GM23338 (cell line): ENCODE measurements at places on chromosomes 5 and 9.

DNA sequence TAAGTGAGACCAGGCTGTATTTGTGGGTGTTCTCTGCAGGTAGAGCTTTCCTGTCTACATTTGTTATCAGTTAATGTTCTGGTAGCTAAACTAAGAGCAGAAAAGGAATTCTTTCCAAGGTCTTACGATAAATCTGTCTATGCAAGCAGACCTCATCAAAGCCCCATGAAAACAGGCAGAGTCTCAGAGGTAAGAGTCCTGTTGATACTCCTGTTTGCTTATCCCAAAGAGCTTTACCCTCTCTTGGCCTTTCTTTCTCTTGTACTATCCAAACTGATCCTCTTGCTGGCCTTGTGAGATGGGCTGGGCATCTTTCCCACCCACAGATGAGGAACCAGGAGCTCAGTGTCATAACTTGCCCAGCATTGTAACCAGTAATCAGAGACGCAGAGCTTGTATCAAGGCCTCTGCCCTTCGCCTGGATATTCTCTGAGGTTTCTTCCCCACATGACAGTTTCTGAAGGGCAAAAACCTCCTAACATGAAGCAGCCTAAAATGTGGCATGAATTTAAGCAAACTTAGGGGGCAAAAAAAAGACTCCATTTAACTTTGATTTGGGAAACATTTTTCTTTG, 33.5 kb downstream of the PRKACG start:
- no peak for DNase-seq

GRCh38 chr5:76500633-76501393, 97.7 kb downstream of the IQGAP2 start:
- no peak for DNase-seq

DNA sequence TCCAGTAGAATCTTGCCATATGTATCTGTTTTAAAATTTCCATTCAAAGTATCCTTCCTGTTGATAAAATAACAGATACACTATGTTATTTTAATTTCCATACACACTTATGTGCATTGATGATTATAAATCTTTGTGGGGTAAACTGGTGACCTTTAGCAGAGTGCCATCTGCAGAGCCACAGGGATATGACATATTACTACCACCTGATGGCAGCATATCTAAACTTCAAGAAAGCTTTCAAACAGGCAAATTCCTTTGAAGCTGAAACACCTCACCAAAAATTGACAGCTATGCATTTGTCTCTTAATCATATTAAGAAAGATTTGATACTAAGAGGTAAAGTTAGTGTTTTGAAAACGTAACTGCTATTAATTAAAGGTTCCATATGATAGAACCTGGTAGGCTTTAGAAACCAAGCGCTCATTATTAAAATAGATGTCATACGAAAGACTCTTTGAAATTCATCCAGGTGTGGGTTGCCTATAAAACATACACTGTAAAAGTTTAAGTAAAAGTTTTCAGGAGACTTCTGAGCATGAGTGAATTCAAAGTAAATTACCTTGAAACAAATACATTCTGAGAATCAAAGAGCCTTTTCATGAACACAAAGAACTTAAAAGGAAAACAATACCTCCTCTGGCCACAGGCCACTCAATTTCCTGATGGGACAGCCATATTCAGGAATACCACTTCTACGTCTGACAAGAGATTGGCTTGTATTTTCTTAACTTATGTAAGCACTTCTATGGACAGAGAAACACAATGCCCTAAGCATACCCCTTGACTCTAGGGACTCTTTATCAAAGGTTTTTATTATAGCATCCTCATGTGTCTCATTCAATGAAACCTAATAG, 93.3 kb downstream of the KIAA0825 start:
- peak; percentile 75 for DNase-seq

GRCh38 chr5:150469718-150470469, 20.4 kb upstream of the RPS14 start:
- no peak for DNase-seq

DNA sequence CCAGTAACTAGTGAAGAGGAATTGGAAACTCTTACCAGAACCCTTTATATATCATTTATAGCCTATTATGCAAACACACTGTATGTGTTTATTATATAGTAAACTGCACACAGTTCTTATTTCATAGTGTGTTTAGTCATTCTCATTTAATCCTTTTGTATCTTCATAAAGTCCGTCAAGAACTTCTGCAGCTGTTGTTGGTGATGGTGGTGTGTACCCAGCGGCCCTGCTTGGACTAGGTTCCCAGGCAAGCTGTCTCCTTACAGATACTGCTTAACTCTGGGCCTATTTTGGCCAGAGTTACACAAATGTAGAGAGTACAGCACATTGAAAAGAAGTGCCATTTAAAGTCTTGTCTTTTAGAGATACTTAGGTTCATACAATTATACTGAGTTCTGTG, 231.9 kb downstream of the NDUFS4 start:
- DNase-seq, result no peak

- DNase-seq, result no peak
Measured at GRCh38 chr5:60972231-60972630, 27.2 kb downstream of the NDUFAF2 start.

DNA sequence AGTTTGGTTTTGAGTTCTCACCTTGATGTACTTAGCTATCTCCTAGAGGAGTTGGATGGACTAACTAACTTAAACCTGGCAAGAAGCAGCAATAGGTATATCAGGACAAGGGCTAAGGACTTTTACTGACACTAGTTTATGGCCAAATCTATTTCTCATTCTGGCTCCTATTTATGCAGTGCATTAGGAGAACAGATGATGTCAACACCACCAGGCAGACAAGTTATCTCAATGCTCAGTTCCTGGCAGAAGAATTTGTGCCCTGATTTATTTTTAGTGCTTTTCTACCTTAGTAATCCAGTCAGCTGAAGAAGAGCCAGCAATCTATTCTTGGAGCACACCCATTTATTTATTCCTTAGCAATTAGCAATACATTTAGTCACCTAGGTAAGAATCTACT, 30.7 kb upstream of the MYOT start:
- no peak for DNase-seq

- no peak for DNase-seq
Measured at GRCh38 chr5:28914297-28914696, 1875.9 kb upstream of the CDH9 start.

- no peak for DNase-seq
Measured at GRCh38 chr9:129559506-129559881, 61.4 kb downstream of the C9orf50 start.

GRCh38 chr5:32713770-32714381, 2.8 kb downstream of the NPR3 start:
- peak; percentile 90 for DNase-seq

GRCh38 chr5:135337064-135337463, 62.0 kb downstream of the MACROH2A1 start:
- DNase-seq, result no peak

GRCh38 chr5:74974451-74975091, 77.8 kb downstream of the GCNT4 start:
- DNase-seq, result no peak

GRCh38 chr9:35510754-35511428, 21.0 kb downstream of the RUSC2 start:
- DNase-seq, result no peak

GRCh38 chr5:134100283-134101091, 14.0 kb upstream of the TCF7 start:
- DNase-seq, result peak; percentile 60

DNA sequence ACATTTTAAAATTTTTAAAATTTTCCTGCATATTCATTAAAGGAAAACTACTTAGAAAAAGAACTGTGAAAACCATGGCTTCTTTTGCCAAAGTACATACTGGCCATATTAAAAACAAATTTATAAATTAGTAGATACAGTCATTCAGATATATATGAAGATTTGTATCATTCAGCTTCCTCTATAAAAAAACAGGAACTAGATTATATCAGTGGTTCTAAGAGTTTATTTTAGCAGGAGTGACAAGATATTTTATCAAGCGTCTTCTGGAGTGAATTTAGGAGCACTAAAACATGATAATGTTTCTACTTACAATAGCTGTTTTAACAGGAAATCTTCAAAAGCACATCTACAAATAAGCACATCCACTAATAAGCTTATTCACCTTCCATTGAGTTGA, 171.4 kb downstream of the RAPGEF6 start:
- DNase-seq, result no peak

DNA sequence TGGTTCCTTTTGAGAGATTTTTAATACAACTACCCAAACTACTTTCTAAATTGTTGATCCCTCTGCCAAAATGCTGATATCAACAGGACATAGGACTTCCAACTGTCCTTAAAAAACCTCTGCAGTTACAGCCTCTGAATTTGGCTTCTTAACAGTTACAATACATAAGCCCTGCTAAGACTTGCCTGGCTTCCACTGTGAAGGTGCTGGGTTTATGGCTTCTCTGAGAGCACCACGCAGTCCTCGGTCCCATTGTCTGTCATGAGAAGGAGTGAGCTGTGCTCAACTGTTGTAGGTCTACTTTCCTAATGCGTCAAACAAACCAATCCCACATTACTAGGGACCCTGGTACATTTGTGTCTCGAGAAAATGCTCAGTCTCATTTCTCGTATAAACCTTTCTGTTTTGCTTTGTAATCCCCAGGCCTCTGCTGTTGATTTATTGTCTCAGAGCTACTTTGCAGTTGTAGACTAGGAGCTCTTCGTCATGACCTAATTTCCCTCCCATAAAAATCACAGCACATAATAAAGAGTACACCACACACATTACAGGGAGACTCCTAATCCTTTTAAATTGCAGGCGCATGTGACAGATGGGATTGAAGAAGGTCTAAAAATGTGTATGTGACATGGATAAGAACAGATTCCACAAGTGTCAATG, 274.9 kb downstream of the NR3C1 start:
- DNase-seq, result no peak

GRCh38 chr5:112711436-112711835, 26.2 kb upstream of the APC start:
- peak; percentile 5 for DNase-seq

- DNase-seq, result peak; percentile 83
Measured at GRCh38 chr9:107158321-107158720, 124.8 kb upstream of the RAD23B start.

GRCh38 chr5:68375540-68375939, 160.0 kb downstream of the PIK3R1 start:
- no peak for DNase-seq

GRCh38 chr5:58810086-58810485, 227.2 kb downstream of the RAB3C start:
- no peak for DNase-seq

DNA sequence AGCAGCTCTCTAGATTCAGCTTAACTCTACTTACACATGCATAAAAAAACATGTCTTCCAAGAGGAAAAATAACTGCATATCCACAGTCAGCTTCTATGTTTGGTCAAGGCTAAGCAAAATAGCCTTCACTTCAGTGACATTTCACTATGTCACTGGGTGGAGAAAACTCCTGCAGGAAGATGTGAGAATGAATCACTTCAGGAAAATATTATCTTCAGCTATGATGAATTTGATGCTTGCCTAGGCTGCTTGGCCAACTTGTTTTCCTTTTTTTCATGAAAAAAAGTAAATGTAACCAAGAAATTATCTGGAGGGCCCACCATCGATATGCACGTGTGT, 143.0 kb upstream of the ZNF608 start:
- DNase-seq, result no peak

DNA sequence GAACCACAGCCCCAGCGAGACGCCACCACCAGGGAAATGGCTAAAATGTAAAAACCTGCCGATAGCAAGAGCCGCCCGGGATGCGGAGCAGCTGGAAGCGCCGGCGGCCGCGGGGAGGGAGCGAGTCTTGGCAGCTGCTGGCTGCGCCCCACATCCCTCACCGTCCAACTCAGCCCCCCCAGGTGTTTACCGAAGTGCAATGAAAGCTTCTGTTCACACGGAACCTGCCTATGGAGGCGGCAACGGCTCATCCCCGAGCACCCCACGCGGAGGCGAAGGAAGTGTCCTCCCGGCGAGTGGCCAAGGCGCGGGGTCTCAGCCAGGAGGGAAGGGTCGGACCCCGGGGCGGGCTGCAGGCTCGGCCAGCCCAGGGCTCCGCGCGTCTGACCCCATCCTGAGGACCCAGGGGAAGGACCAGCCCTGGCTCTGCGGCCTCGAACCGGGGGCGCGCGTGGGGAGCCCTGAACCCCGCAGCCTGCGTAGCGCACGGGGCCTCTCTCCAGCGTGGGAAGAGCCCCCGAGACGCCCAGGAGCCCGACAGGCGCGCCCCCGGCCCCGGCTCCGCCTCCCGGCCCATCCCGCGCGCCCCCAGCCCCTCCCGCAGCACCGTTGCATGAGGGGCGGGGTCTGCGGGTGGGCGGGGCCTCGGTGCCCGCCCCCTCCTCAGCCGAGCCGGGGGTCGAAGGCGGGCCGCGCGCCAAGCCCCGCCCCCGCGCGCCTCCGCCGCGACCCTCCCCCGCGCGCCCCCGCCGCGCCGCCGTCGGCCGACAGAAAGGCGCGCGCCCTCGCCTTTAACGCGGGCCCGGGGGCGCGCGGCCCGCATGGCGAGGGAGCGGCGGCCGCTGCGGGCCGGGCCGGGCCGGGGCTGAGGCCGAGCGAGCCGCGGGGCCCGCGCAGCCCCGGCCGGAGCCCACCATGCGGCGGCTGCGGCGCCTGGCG, at the start of gene DIPK1B:
Gene DIPK1B, plus strand, starts transcription at position 822 of the 939 bp plus-strand sequence. Its CDS starts 94 bp downstream, at position 916.
- peak; percentile 79 for DNase-seq

GRCh38 chr9:19703702-19704101, 85.1 kb downstream of the SLC24A2 start:
- no peak for DNase-seq

DNA sequence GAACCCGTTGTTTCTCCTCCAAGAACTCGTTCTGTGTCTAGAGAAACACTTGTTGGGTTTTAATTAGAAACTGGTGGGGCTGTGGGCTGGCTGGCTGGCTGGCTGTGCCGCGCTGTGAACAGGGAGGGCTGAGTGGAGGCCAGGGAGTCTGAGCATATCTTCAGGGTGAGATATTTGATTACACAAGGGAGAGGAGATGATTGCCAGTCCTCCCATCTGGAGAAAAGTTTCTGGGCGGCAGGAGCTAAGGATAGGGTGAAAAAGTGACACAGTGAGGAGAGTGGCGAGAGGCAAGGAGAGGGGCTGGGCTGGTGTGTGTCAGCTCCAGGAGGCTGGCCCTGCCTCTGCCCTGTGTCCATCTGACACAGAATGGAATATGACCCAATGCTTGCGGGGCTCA, 63.0 kb downstream of the GDNF start:
- no peak for DNase-seq

GRCh38 chr5:67353500-67354450, 157.2 kb upstream of the CD180 start:
- peak; percentile 15 for DNase-seq

DNA sequence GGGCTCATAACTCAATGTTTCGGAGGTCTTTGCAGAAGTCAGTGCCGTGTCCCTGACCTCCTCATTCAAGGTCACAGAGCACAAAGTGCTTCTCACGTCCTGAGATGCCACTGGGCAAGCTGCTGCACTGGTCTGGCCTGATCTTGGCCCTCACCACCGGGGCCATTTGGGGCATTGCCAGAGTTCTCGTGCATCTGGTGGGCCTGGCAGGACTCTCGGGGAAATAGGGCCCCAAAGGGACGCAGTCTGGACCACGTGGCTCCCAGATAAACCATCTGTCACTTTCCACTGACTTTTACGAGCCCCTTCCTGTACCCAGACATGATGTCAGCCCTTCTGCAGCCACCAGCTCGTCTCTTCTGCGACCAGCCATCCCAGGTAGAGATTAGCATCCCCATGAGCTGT, 54.8 kb downstream of the HRH2 start:
- no peak for DNase-seq

- DNase-seq, result no peak
Measured at GRCh38 chr5:138658676-138659075, 83.5 kb upstream of the HSPA9 start.

- peak; percentile 82 for DNase-seq
Measured at GRCh38 chr9:112041536-112042243, 133.4 kb downstream of the SUSD1 start.

GRCh38 chr9:103361906-103362305, 366.8 kb downstream of the CYLC2 start:
- DNase-seq, result no peak
